DMS79 treated with DMSO at 0.1 percent for 48 hours (cell line): ENCODE measurements at places on chromosomes 3 and 15.
A peak's percentile ranks its signal among the peaks of the same experiment; 100 is the strongest.

DNA sequence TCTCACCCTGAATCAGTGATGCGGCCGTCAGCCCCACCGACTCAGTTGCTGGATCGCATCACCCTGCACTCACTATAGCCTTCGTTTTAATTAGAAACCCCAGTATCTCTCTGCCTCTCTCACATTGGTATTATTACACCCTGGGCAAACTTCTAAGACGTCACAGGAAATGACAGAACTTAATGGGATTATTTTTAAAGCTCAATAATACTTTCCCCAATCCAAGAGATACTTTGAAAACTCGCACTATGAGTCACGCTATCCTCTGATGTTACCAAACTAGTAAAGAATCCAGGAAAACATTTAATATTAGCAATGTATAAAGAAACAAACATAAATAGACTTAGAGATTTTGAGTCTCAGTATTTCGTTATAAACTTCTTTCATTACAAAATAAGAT, 36.6 kb downstream of the RUBCN start:
- DNase-seq, result no peak

- no peak for DNase-seq
Measured at GRCh38 chr3:19531426-19531825, 383.1 kb downstream of the KCNH8 start.

DNA sequence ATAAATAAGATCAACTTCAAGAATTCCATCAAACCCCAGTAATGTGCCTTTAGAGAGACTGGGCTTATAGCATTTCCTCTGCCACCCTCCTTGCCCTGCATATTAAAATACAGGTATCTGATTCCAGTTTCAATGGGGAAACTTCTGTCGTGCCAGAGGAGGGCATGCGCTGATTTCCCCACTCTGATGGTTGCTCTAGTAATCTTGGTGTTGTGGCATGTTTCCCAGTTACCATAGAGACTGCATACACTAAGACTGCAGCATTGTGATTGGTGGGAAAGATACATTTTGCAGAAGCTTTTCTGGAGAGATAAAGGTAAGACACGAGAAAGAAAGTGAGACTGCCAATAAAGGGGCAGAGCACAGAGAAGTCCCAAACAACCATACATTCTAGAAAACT, 225.6 kb downstream of the TIGIT start:
- DNase-seq, result no peak

GRCh38 chr3:185711255-185711870, 113.5 kb downstream of the IGF2BP2 start:
- no peak for DNase-seq

GRCh38 chr3:45666757-45667431, 22.3 kb upstream of the SACM1L start:
- no peak for DNase-seq

DNA sequence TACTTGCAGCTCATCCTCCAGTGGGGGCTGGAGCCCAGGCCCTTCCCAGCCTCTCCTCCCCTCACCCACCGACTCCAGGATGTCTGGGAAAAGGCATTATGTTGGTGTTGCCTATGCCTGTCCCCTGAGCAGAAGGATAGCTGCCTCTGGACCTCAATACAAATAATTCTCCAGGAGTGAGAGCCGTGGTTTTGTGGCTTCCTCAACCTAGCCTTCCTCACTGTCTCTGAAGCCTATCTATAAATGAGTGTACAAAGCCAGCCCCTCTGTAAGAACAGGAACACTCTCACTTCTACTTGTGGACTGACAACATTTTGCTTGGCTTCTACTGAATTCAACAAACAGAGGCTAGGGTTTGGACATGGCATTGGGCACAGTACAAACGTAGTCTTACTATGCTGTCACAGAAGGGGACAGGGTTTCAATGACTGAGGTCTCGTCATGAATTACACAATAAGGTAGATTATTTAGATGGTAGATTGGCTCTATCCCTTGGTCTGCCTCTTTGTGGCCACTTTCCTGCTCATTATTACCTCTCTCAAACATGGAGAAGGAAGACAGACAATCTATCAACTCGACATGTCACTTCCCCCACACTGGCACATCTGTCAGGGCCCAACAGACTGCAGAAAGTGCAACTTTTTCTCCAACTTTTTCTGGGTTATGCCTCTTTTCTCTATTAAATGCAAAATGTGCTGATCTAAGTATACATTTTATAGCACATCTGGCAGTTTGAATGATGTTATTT, 82.8 kb upstream of the MEX3B start:
- DNase-seq, result no peak

DNA sequence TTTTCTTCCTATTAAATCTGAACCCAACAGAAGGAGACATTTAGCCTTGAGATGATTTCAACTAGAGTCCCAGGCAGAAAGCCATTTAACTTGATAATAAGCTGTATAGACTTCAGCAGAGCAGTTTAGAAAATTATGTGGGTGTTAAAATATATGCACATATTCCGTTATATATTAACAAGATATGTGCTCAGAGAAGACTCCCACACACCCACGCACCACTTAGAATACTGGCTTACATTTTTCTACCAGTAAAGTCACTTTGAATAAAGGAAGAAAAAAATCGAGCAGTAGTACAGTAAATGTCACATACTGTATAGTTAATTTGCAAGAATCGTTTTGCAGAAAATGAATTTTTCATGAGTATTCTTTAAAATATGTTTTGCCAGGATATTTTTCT, 599.3 kb downstream of the FGF12 start:
- no peak for DNase-seq

- DNase-seq, result no peak
Measured at GRCh38 chr3:192249516-192249915, 477.8 kb downstream of the FGF12 start.

- DNase-seq, result no peak
Measured at GRCh38 chr3:143507735-143508580, 340.3 kb downstream of the SLC9A9 start.

DNA sequence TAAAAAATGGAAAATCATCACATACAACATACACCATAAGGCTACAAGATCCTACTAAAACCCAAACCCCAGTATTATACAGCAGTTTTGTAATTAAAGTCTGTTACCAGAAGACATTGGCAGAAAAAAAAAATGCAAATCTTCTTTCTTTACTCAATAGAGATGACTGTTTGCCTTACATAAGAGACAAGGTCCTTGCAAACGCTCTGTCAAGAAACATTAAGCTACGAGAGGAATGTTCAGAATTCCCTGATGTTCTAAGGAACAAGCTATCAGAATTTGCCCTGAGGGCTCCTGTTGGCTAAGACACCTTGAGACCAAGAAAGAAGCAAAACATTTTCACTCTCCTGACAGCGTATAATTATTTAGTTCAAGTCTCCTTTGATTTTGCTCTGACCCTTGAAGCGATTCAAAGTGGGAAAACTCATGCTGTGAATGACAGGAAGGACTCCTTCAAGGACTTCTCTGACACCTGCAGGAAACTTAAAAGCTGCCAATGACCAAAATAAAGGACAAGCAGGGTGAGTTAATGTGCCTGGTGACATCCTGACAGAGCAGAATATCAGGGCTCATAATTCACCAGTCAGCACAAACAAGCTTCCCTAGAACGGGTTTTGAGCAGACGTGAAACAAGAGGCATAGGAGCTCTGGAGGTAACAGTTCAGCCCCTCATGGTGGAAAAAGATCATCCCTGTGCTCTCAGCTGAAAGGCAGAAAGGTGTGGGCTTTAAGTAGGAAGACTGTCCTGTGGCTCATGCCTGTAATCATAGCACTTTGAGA, 2.5 kb downstream of the SCAMP2 start:
- DNase-seq, result no peak

DNA sequence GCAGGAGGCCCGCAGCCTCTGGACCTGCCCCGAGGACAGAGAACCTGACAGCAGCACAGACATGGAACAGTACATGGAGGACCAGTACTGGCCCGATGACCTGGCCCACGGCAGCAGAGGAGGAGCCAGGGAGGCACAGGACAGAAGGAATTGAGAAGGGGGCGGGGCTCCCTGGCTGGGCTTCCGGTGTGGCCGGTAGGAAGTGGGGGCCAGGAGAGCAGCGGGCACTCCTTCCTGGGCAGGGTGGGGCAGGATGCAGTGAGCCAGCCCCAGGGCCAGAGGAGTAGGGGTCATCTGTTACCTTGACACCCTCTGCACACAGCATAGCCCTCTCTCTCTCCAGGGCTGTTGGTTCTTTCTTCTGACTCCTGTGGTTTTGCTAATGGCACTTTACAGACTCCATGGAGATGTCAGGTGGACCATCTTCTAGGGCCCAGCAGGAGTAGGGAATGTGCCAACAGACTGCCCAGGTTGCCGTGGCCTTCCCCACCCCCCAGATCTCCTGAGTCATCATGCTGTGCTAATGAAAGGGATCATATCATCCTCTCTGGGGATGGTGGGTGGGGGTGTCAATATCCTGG, 8.6 kb upstream of the ISG20 start:
- no peak for DNase-seq

DNA sequence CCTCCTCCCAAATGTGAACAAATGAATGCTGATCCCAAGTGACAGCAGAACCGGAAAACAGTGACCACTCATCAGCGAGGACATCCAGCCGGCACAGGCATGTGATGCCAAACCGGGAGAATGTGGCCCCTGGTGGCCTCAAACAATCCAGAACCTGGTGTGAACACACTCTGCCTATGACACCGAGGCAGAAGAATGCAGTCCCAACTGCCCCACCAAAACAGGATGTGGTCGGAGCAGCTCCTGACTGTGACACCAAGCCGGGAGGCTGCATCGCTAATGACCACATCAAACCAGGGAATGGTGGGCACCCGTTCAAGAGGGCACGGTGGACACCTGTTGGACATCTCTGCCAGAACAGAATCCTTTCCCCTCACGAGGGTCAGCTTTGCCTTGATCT, 15.4 kb downstream of the SCN5A start:
- DNase-seq, result no peak

DNA sequence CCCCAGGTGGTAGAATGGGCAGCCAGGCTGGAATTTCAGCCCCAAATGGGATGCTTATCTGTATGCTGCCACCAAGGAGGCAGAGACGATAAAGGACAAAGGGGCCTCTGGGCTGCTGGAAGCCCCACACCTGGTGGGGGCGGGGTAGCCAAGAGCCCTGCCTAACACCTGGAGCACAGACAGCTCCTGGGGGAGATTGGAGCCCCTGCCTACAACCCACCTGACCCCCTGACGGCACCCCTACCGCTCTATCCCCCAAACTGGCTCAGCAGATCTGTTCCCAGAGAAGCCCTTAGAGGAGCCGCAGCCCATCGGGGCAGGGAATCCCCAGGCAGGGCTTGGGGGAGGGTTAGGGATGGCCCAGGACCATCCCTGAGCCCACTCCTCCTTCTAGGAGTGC, 15.8 kb upstream of the SEMA3F start:
- DNase-seq, result peak; percentile 10

DNA sequence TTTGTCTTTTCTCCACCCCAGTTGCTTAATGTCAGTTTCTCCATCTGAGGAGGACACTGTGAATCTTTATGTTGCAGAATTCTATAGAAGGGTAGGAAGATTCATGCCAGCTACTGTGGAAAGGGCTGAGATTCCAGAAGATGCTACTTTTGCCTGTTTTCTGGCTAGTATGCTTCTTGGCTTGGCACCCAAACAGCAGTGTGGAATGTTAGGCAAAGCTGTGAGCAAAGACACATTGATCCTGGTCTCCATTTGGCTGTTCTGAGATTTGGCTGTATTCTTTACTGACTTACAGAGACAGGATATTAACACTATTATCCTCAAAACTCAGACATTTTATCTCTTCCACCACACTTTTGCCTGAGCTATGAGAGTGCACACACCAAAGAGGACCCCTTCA, 39.3 kb downstream of the PDHB start:
- no peak for DNase-seq

- DNase-seq, result no peak
Measured at GRCh38 chr3:11757929-11758328, 88.8 kb downstream of the TAMM41 start.

DNA sequence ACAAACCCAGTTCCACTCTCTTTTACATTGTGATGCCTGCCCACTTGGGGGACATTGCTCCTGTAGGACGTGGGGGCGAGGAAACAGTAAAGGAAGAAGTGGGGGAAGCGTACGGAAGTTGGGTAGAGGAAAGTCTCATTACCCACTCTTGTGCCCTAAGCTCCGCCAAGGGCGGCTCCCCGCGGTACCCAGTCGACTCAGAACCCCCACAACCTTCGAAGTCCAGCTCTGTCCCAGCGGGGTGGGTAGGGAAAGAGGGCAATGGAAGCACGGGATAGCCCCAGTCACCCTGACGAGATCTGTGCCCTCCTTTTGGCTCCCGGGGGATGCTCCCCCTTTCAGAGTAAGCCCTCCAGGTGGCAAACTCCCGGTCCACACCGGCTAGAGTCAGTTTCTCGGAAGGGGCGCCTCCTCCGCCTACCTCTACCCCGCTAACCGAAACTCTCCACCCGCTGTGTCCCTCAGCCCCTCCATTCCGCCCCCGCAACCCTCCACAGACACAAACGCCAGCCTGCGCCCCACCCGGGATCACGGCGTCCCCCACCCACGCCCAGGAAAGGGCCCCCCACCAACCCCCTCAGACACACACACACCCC, 527 bp downstream of the CSNK1G1 start:
- no peak for DNase-seq

GRCh38 chr3:123723070-123723469, 138.2 kb upstream of the HACD2 start:
- no peak for DNase-seq

DNA sequence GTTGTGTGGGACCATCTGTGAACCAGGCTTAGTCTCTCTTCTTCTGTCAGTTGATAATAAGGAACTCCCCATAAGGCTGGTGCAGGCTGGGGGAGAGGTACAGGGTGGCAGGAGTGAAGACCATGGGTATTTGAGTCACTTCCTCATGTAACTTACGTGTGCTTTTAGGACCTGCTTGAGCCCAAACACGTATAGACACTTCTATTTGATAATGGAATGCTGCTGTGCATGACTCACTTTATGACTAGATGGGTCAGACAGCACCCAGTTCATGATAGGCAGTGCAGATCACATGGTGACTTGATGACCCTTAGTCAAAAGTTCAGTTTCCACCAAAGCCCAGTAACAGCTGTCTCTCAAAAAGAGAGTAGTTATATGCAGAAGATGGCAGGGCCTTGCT, 490.9 kb downstream of the ZBBX start:
- DNase-seq, result no peak

DNA sequence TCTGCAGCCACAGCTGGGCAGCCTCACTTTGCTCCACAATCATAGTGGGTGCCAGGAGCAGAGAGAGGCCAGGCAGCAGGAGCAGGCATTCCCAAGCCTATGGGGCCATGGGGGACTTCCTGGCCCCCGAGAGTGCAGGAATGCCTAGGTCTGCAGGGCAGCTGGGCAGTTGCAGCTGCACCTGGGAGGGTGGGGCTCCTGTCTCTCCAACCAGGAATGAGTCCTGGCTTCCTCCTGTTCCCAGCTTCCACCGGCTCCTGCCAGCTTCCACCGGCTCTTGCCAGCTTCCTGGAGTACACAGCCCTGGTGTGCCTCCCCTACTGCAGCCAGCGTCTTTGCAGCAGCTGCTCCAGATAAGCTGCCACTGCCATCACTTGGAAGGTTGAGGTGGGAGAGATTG, 86.3 kb upstream of the CDV3 start:
- DNase-seq, result no peak

- DNase-seq, result no peak
Measured at GRCh38 chr3:111542611-111543300, 759 bp downstream of the CD96 start.
